Endothelial cell of umbilical vein (primary cell): ENCODE measurements at places on chromosomes 12 and 14. TPM values are rescaled to one million over a fixed set of nuclear protein-coding genes. Genes with fewer than 3 reads are reported as not detected.

Gene RPGRIP1
- not detected in 2 replicates for total RNA-seq

Gene SLC17A8
- total RNA-seq, result not detected in 2 replicates

Gene CMTM5
- not detected in 2 replicates for total RNA-seq

Gene CLEC1B
- not detected in 2 replicates for total RNA-seq

Gene RDH16
- total RNA-seq, result 0.09 and 0.29 TPM in 2 replicates

Gene SCN8A
- total RNA-seq, result 20.2 and 20.4 TPM in 2 replicates

Gene PMEL
- 0.42 and 0.51 TPM in 2 replicates for total RNA-seq

Gene RAB5B
- 97.4 and 103 TPM in 2 replicates for total RNA-seq

Gene P2RX2
- not detected in 2 replicates for total RNA-seq
